ENCODE measurements at places on chromosomes 7 and 10.

DNA sequence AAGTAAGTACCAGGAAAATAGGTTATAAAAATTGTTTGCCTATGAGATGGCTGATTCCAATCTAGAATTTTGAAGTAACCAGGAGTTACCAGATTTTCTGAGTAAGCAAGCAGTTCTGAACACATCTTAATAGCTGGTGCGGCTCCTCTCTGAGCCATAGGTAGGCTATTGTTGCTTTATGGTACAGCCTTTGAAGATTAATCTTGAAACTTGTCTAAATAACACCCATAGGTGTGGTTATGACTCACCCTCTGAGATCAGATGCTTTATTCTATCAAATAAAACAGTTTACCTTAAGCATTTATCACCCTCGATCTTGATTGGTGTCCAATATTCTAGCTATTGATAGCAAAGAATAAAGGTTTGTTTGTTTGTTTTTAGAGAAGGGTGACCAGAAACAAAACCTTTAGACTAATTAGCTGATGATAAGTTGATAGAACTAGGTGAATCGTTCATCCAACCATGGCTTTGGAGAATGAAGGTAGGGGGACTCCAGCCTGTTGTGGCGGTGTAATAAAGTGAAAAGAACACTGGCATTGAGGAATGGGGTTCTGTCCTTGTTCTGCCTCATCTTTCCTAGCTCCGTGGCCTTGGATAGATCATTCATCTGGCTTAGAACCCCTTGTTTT lies 72.2 kb downstream of the VTI1A start:
- no peak for DNase-seq

- DNase-seq = no peak
Observed at GRCh38 chr10:116775488-116776400, 33.4 kb upstream of the HSPA12A start.

- DNase-seq = no peak
Observed at GRCh38 chr10:70476249-70477035, 2.1 kb upstream of the PALD1 start.

- no peak for DNase-seq
Observed at GRCh38 chr7:136039577-136040345, 62.6 kb upstream of the MTPN start.

GRCh38 chr7:80134115-80134535 lies 506 bp upstream of the GNAI1 start:
- DNase-seq = no peak

GRCh38 chr10:123136806-123137642 lies 1.3 kb downstream of the HMX3 start:
- DNase-seq = peak; percentile 74

- no peak for DNase-seq
Observed at GRCh38 chr10:78528749-78529204, 495.1 kb downstream of the RPS24 start.

GRCh38 chr10:12489806-12490205 lies 140.5 kb downstream of the CAMK1D start:
- DNase-seq = no peak

DNA sequence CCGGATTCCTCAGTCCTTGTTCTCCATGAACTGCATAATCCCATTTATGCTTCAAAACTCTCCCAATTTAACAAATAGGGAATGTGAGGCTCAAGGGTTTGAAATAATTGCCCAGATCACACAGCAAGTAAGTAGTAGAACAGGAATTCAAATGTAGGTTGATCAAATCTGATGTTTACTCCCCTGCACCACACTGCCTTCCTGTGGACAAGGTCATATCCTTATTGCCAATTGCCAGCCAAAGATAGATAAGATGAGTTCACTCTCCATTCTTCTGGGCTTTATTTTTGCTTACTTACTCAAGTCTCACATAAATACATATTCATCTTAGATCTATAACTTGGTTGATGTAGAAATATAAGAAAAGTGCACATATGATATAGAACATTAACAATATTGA lies 435.2 kb upstream of the ETV1 start:
- no peak for DNase-seq

DNA sequence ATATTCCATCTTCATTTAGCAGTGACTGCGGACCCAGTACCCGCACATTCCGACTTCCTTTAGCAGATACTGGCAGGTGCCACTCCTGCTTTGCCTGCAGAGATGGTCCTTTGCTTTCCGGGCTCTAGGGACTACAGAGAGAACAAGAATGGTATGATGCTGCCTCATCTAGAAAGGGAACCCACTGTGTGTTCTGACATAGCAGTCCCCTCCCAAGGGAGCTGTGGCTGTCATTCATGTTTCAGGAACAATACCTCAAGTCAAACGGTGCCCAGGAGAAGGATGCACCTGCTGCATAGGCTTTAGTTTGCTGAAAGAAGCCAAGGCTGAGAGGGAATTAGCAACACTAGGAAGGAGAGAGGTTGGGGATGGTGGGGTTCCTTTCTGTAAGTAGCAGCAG lies 15.9 kb upstream of the TMEM72 start:
- no peak for DNase-seq

DNA sequence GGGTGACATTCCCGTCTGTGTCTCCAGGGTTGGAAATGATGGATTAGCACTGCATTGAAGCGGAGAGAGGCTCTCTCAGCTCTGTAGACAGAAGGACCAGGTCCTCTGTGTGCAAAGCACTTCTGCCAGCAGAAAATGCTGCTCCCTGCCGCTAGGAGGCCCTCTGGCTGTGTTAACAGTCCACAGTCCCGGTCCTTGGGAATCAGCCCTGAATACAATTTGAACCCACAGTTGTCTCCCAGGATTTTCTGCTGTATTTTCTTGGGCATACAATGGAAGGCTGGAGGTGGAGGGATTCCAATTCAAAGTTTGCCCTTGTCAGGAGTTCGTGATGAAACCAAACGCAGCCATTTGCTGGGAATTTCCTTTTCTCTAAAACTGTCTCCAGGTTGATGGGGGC lies 205.2 kb downstream of the GLRX3 start:
- DNase-seq = peak; percentile 65
